ENCODE measurements at places on chromosomes 1 and 21. TPM values are rescaled to one million over a fixed set of nuclear protein-coding genes. Genes with fewer than 3 reads are reported as not detected.

Gene CHRM3
- total RNA-seq, result not detected

Gene SPRR1B
- not detected for total RNA-seq

Gene LCE3E
- total RNA-seq, result not detected

Gene FGR
- not detected for total RNA-seq
